Stimulated activated CD8-positive, alpha-beta memory T cell treated with anti-CD3 and anti-CD28 coated beads, Interleukin-7, amount 100 ng/mL, for 24 hours (primary cell): ENCODE measurements at places on chromosomes 2 and 18.

- DNase-seq = no peak
Measured at GRCh38 chr2:68931799-68932198, 20.9 kb downstream of the GKN2 start.

GRCh38 chr18:58048081-58048642, 4.1 kb downstream of the NEDD4L start:
- DNase-seq = no peak

- DNase-seq = no peak
Measured at GRCh38 chr2:216694082-216694825, 1.1 kb downstream of the IGFBP5 start.

- no peak for DNase-seq
Measured at GRCh38 chr2:41896186-41896846, 151.5 kb upstream of the PKDCC start.

DNA sequence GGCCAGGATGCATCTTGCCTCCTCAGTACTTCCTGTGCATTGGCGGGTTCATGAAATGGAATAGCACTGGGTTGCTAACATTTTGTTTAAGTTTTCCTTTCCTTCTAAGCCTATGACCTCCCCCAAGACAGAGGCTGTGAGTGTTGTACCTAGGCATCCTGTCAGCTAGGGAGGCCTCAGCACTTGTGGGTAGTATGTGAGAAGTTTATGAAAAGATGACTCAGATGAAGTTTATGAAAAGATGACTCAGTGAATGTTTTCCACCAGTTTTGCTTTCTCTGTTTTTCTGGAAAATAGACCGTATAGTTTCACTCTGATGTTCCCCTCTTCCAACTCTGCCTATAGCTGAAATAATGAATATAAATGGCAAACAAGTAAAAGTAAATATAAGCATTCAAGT, 412.9 kb downstream of the TMEM182 start:
- DNase-seq = no peak

DNA sequence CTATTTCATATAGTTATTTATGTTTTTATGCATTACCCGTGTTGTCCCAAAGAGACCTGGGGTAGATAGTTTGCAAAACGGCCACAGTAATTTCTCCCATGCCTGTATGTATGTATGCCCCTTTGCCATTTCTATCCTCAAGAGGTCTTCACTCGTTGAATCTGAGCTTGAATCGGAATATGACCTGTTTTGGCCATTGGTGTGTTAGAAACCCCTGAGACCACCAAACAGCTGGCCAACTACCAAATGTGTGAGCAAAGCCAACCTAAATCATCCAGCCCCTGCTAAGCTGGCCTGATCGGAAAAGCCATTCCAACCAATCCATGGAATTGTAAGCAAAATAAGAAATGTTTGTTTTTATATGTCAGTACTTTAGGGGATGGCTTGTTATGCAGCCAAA, 23.4 kb upstream of the INO80C start:
- no peak for DNase-seq

- no peak for DNase-seq
Measured at GRCh38 chr2:160516547-160517365, 23.1 kb upstream of the RBMS1 start.

- DNase-seq = no peak
Measured at GRCh38 chr2:235267251-235267650, 226.6 kb upstream of the AGAP1 start.

GRCh38 chr2:128416806-128417205, 98.1 kb upstream of the HS6ST1 start:
- no peak for DNase-seq

GRCh38 chr18:21669736-21670285, 34.8 kb downstream of the ABHD3 start:
- DNase-seq = no peak

GRCh38 chr2:46407852-46408455, 71.4 kb upstream of the TMEM247 start:
- DNase-seq = no peak

DNA sequence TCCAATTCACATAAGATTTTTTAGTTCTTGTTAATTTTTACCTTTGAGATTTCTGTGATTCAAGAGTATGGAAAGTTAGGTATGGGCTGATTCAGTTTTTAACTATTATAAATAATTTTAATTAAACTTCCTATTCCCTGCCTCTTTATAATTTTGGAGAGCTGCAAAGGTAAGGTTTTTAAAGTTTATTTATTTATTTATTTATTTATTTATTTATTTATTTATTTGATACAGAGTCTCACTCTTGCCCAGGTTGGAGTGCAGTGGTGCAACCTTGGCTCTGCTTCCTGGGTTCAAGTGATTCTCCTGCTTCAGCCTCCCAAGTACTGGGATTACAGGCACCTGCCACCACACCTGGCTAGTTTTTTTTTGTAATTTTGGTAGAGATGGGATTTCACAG, 215.5 kb upstream of the FIGN start:
- no peak for DNase-seq
